Stimulated activated CD8-positive, alpha-beta memory T cell treated with anti-CD3 and anti-CD28 coated beads, Interleukin-2, amount 100 ng/mL, for 1 hour (primary cell): ENCODE measurements at places on chromosomes 16 and 17.

DNA sequence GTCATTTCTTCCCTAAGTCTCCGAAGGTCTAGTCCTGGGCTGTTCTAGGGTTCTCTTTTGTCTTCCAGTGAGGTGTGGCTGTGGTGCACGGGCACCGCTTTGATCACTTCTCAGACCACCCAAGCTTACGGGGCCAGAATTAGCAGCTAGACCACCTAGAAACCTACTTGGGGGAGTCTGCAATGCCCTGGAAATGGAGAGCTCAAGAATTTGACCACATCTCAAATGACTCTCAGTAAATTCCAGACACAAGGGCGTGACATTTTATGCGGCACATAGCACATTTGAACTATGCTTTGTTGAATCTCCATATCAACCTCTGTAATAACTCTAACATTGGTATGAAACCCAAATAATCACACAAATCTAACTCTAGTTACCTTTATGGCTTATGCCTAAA, 24.9 kb downstream of the TRIM16 start:
- DNase-seq, result no peak

DNA sequence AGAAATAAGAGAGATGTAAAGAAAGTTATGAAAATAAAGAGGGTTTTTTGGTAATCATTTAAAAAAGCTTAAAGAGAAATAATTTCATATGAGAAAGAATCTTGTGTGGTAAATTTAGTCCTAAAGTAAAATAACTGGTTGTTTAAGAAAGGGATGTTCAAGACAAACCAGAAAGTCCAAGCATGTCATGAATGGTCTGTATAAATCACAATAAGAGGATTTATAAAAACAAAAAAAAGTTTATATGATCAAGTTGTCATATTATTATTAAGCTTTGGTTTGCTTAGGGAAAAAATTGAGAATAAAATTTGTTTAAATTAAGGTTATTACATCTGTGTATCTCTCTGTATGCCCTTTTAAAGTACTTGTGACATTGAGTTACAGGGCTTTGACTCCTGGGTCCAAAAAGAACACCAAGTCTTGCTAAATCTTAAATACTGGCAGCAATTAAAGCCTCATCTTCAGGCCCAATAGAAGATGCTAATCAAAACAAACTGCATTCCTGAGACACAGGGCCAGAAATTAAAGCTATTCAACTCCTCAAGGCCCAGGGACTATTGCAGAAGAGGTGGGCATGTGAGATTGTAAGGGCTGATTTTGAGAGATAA, 15.6 kb upstream of the TRIM25 start:
- no peak for DNase-seq

- DNase-seq, result no peak
These were observed 79.8 kb downstream of the ARHGAP23 start for GRCh38 chr17:38507921-38508569.

GRCh38 chr16:73185737-73186136, 137.8 kb upstream of the ZFHX3 start:
- DNase-seq, result no peak

- DNase-seq, result no peak
These were observed 3.8 kb downstream of the FBXL19 start for GRCh38 chr16:30926937-30927788.

DNA sequence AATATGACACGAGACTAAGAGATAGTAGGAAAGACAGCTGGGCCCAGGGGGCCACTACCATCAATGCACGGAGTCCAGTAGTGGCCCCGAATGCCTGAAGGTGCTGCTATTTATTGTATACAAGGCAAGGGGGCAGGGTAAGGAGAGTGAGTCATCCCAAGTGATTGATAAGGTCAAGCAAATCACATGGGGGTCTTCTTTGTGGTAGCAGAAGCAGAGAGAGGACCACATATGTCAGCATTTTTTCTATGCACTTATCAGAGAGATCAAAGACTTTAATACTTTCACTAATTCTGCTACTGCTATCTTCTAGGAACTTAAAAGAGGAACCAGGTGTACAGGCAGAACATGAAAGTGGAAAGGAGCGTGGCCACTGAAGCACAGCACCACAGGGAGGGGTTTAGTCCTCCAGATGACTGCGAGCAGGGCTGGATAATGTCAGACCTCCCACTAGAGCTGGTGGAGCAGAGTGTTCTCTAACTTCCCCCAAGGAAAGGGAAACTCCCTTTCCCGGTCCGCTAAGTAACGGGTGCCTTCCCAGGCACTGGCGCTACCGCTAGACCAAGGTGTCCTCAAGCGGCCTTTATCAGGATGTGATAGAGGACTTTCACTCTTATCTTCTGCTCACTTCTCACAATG, 26.4 kb upstream of the ARL4D start:
- no peak for DNase-seq

DNA sequence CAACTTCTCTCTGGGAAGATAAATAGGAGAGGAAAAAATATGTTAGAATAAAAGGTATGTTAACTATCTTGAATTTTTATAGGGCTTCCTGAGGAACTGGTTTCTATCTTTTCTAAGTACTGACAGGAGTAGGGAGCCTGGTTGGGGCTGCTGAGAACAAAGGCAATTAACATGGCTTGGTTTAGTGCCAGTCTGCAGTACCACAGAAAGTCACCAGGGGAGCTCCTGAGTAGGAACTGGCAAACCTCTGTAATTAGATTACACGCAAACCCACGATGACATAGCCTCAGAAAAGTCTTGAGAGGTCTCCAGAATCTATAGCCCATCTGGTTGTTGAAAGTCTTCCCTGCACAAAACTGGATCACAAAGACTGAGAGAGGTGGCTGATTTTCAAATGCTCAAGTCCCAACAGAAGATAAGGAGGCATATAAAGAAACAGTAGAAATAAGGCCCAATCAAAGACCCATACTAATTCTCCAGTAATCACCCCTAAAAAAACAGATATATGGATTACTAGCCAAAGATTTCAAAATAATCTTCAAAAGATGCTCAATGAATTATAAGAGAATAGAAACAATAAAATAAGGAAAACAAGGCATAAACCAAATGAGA, 11.7 kb upstream of the CNTNAP4 start:
- no peak for DNase-seq

GRCh38 chr17:51434434-51435170, 174.3 kb downstream of the UTP18 start:
- no peak for DNase-seq

DNA sequence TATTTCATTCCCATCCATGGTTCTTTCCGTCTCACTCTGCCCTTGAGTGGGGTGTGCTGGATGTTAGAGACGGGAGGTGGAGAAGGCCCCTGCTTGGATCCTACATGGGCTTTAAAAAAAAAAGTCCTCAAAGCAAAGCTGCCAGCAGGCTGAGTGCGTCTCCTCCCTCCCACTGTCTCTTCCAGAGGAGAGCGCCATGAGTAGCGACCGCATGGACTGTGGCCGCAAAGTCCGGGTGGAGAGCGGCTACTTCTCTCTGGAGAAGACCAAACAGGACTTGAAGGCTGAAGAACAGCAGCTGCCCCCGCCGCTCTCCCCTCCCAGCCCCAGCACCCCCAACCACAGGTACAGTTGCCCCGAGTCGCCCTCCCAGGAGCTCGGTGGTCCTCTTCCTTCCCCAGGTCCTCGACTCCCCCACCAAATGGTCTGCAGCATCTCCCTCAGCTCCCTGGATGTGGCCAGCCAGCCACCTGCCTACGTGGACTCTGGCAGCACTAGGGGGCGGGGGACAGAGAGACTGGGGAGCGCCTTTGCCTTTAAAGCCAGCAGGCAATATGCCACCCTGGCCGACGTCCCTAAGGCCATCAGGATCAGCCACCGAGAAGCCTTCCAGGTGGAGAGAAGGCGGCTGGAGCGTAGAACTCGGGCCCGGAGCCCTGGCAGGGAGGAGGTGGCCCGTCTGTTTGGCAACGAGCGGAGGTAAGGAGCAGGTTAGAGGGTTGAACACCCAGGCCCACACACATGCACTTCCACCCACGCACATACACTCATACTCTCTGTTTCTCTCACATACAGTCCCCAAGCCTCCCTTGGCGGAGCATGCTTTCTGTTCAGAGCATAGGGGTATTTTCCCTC, 68.2 kb downstream of the PLD6 start:
- no peak for DNase-seq

DNA sequence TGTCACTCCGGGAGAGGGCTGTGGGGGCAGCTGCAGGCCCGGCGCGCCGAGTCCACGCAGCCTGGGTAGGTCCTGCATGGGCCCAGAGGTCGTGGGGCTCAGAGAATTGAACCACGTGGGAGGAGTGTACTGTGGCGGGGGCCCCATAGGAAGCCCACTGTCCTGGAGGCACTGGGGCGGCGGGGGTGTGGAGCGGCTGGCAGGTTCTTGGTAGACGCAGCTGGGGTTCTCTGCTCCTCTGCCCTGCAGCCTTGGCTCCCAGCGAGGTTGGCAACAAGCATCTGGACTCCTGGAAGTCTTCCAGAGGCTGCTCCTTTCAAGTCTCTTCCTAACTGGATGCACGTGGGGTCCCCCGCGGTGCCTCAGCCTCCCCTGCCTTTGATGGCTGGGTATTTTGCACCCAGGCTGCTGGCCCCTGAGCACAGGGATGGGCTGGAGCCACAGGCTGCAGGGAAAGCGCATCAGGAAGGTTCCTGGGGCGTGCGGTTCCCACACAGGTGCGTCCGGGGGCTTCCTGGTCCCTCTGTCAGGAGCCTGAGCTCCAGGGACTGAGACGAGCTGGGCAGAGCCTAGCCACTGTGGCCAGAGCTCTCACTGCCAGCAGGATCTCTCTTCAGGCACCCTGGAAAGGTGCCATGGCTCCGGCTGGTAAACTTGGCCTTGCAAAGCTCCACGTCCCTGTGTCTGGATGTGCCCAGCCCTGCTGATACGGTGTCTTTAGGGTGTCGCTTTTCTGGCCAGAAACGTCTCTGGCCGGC, 9.3 kb downstream of the KCTD5 start:
- no peak for DNase-seq
